ENCODE measurements at places on chromosomes 4 and X.

DNA sequence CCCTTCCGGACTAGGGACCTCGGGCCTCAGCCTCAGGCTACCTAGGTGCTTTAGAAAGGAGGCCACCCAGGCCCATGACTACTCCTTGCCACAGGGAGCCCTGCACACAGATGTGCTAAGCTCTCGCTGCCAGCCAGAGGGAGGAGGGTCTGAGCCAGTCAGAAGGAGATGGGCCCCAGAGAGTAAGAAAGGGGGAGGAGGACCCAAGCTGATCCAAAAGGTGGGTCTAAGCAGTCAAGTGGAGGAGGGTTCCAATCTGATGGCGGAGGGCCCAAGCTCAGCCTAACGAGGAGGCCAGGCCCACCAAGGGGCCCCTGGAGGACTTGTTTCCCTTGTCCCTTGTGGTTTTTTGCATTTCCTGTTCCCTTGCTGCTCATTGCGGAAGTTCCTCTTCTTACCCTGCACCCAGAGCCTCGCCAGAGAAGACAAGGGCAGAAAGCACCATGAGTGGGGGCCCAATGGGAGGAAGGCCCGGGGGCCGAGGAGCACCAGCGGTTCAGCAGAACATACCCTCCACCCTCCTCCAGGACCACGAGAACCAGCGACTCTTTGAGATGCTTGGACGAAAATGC, at the start of gene WAS:
TSS of gene WAS (plus strand) at position 389 of the 572 bp plus-strand sequence. CDS start at position 444, 55 bp downstream.
- no peak for DNase-seq

DNA sequence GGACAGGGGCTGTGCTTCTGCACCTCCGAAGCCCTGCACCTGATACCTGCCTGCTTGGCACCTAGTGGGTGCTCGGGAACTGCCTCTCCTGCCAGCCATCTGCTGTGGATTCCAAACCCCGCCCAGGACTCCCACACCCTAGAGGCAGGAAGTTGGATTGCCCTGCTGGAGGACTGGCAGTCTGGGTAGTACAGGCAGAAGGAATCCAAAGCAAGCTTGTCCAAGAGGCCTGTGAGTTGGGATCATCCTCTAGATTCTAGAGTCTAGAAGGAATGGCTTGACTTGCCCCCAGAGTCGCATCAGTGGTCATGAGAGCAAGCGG, 64.6 kb upstream of the MTM1 start:
- DNase-seq, result no peak

DNA sequence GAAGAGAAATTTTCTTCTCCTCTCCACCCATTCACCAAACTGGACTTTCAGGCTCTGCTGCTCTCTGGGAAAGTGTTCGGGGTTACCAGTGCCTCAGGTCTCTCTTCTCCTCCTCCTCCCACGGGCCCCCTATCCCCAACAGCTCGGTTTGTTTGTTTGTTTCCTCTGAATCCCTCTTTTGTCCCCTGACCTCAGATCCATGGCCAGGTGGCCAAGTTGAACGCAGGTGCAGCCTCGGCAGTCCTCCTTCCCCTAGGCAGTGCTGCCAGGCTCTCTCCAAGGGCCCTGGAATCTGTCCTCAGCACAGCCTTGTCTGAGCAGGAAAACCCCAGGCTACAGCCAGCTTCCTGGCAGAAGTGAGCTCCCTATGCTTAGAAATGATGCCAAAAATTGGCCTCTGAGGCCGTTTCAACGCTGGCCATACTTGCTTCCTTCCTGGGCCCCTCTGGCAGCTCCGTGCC, 60.0 kb downstream of the FHDC1 start:
- no peak for DNase-seq

DNA sequence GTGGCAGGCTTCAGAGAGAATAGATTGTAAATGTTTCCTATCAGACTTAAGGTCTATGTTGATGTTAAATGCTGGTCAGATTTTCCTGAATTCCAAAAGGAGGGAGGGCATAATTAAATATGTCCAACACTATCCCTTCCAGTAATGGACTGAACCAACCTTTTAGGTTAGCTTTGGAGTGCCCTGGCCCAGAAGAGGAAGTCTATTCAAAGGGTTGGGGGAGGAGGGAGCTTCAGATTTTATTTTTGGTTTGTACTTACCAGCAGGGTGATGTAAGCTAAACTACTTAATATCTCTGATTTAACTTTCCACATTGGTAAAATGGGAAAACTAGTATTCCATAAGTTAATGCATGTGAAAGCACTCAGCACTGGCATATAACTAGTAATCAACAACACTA, 91.1 kb downstream of the RBM46 start:
- no peak for DNase-seq

- no peak for DNase-seq
These were observed 17.7 kb downstream of the PPP4R3C start for GRCh38 chrX:27445438-27445837.

Measured in NCI-H146 (cell line).